Activated T-cell treated with anti-CD3 and anti-CD28 coated beads, Interleukin-2, amount 50 U/mL, for 24 hours (primary cell): ENCODE measurements at places on chromosomes 3 and 15.

DNA sequence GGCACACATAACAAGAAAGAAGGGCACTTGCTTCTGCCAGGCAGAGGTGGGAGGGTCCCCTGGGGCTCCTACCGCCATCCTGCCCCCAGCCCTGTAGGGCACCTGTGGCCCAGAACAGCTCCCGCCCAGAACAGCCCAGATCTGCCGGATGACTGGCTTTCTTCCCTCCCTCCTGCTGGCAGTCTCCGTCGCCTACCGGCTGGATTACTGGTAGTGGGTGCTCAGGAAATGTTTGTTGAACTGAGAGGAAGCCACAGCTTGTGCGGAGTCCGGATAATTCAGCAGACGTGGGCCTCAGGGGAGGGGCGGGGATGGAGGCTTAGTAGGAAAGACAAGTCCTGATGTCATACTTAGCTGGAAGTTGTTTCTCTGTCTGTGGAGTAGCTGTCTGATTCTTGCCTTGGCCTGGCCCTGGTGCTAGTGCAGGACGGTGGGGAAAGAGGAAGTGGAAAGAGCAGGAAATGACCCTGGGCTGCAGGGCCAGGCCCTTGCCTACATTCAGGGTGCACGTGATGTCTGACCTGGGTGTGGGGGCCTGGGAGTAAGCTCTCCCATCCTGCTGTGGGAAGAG lies 6.7 kb downstream of the CCDC9B start:
- peak; percentile 45 for DNase-seq

- DNase-seq = no peak
Measured at GRCh38 chr3:71611099-71611498, 27.6 kb upstream of the FOXP1 start.

DNA sequence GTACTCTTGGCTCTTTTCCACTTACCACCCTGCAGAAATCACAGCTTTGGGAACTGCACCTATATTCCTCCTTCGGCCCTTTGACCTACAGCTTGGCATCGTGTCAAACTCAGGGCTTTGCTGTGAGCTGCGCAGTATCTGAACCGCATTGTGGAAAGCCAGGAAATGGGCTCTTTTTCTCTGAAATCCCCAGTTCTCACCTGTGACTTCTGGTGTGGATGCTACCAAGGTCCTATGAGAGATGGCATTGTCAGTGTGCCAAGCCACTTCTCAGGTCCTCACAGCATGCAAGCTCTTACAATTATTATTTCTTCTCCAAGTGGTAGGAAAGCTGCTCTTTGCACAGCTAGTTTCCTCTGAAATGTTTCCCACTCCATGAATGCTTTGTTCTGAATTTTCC lies 450.6 kb upstream of the TBL1XR1 start:
- no peak for DNase-seq

GRCh38 chr3:126390751-126391150 lies 4.0 kb upstream of the CFAP100 start:
- no peak for DNase-seq

DNA sequence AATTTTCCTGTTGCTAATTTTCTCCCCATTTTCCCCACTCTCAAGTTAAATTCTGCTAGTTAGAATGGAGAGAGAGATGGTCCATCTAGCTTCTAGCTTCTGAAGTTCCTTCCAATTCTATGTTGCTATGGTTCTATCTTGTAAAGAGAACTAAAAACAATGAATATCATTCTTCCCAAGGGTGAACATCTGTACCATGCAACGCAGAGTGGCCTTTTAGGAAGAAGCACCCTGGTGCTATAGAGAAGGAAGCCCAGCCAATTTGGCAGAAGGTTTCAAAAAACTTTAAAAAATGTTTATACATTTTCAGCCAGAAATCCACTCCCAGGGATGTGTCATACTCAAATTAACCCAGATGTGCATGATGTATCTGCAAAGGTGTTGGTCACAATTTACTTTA lies 149.1 kb downstream of the SEMA6D start:
- DNase-seq = no peak

DNA sequence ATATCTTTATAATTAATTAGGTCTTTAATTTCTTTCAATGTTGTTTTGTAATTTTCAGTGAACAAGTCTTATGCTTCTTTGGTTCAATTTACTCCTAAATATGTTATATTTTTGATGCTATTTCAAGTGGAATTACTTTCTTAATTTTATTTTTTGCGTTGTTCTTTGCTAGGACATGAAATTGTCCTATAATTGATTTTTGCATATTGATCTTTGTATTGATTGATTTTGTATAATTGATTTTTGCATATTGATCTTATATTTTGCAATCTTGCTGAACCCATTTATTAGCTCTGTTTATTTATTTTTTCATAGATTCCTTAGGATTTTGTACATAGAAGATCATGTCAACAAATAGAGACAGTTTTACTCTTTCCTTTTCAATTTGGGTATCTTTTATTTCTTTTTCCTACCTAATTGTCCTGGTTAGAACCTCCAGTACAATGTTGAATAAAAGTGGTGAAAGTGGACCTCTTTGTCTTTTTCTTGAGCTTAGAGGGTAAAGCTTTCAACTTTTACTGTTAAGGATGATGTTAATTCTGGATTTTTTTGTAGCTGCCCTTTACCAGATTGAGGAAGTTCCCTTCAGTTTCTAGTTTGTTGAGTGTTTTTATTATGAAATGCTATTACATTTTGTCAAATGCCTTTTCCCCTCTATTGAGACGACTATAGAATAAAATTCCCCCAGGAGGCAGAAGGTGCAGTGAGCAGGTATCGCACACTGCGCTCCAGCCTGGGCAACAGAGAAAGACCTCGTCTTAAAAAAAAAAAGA lies 36.8 kb upstream of the CCDC50 start:
- no peak for DNase-seq

DNA sequence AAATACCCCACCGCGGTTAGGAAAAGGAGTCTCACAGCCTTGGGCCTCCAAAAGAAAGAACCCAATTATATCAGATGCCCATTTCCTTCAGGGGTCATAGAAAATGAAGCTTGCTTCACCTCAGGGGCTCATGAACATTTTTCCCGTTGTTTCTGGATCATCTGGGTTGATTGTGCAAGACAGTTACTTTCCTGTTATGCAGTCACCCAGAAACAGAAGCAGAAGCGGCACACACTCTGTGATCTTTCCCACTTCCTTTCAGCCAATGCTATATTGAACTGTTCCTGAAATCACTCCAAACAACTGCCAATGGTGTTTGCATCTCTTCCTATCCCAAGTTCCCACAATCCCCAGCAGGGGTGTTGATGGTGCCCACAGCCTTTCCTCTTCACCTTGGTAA lies 295.6 kb upstream of the RASGRP1 start:
- DNase-seq = no peak

GRCh38 chr3:190624282-190624681 lies 110.4 kb downstream of the IL1RAP start:
- DNase-seq = no peak

- no peak for DNase-seq
Measured at GRCh38 chr15:52181938-52182780, 9.0 kb downstream of the GNB5 start.

- no peak for DNase-seq
Measured at GRCh38 chr15:60681353-60681752, 202.4 kb upstream of the ICE2 start.

DNA sequence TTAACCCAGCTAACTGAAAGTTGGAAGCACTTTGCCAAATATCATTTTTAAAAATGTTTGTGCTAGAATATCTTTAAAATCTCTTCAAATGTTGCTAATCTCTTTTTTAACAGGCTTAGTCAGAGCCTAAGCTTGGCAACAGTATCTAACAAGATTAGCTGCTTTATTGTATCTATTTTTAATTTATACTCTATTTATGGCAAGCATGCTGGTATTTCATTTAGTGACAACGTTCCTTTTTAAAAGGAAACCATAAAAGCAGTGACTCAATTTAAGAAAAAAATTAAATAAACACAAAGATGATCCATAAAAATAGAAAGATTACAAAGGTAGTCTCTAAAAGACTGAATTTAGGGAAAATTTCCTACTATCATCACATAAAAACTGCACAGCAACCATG lies 40.5 kb downstream of the SLC12A6 start:
- DNase-seq = no peak

- no peak for DNase-seq
Measured at GRCh38 chr15:61146091-61146930, 82.8 kb downstream of the RORA start.

GRCh38 chr3:47412842-47413520 lies 32.2 kb downstream of the PTPN23 start:
- no peak for DNase-seq

- no peak for DNase-seq
Measured at GRCh38 chr3:155631323-155632019, 113.4 kb downstream of the PLCH1 start.

GRCh38 chr3:62229211-62229610 lies 144.1 kb downstream of the FEZF2 start:
- no peak for DNase-seq

- no peak for DNase-seq
Measured at GRCh38 chr3:141737093-141737492, 1.0 kb upstream of the RNF7 start.

- no peak for DNase-seq
Measured at GRCh38 chr3:140176526-140176925, 241.5 kb downstream of the CLSTN2 start.
